Activated naive CD4-positive, alpha-beta T cell treated with Interleukin-2 at 50 U/mL for 16 hours (primary cell): ENCODE measurements at places on chromosomes 2 and 18.

GRCh38 chr2:85158559-85159273, 25.5 kb downstream of the TCF7L1 start:
- no peak for DNase-seq

DNA sequence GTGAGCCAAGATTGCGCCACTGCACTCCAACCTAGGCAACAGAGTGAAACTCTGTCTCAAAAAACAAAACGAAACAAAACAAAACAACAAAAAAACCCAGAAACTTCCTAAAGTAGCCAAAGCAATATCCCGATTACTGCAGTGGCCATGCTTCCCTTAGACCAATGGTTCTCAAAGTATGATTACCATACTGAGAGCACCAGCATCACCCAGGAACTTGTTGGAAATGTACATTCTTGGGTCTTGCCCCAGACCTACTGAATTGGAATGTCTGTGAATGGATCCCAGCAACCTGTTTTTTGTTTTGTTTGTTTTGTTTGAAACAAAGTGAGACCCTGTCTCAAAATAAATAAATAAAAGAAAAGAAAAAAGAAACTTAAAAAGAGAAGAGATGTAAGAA, 41.9 kb upstream of the TGIF1 start:
- no peak for DNase-seq

GRCh38 chr18:73933685-73934084, 213.9 kb downstream of the FBXO15 start:
- no peak for DNase-seq

DNA sequence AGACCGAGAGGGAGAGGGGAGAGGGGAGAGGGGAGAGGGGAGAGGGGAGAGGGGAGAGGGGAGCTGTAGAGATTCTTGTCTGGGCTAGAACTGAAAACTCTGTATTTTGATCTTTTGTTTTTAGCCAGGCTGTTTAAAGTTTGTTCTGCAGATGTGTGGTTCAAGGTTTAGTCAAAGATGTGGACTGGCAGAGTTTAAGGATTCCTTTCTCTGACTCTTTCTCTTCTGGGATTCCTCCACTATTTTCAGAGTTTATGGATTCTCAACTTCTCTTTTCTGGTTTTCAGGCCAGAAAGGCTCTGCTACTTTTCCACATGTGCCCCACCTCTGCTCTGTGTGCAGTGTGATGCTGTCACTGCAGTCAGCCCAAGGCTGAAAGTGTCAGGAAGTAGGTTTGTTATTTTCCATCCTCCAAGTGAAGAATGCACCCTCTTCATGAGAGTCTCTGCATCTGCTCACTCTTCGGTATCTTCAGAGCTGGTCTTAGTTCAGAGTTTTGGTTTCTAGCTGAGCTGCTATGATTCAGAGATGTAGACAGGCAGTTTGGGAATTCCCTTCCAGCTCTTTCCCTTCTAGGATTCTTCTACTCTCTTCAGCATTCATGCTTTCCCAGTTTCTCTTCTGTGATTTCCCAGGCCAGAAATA, 130.9 kb upstream of the SMAD7 start:
- no peak for DNase-seq

DNA sequence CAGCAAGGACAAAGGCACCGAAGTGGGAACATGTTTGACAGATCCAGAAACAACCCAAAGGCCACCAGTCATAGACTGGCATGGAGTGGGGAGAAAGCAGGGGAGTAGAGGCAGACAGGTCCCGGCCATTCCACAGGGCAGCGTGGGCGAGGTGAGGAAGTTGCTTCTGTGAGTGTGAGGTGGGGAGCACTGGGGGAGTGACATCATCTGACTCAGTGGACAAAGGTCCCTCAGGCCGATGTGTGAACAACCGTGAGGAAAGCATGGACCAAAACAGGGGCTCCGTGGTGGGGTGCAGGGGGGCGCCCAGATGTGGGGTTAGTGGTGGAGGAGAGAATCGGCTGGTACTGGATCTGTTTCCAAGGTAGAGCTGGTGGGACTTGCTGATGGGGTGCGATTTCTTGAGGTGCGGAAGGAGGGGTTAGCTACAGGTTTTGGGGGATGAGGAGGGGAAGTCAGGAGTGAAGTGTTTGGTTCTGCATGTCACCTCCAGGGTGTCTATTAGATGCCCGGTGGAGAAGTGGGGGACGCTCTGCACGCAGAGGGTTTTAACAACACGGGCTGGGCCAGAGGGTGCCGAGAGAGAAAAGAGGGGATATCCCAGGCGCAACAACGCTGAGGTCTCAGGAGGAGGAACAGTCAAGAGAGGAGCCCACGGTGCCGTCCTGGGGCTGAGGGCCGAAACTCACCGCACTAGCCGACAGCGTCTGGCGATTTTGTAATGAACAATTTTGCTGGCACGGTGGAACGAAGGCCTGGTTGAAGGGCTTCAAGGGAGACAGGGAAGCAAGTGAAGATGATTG, 2.5 kb upstream of the SFT2D3 start:
- no peak for DNase-seq

GRCh38 chr2:59312967-59313940, 1072.1 kb upstream of the FANCL start:
- DNase-seq, result no peak

DNA sequence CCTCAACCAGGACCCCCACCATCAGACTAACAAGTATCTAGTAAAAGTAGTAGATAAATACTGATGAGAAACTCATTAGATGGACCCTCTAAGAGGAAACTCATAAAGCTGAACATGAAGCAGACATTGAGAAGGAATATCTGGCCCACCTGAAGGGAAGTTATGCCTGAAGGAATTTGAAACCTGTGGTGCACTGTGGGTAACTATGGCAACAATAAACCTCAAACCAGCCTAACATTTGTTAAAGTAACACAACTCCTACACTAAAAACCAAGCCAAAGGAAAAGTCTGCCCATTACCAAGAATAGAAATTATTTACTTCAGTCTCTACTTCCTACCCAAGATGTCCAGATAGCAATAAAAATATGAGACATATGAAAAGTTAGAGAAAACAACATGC, 43.4 kb downstream of the KIAA1328 start:
- no peak for DNase-seq

DNA sequence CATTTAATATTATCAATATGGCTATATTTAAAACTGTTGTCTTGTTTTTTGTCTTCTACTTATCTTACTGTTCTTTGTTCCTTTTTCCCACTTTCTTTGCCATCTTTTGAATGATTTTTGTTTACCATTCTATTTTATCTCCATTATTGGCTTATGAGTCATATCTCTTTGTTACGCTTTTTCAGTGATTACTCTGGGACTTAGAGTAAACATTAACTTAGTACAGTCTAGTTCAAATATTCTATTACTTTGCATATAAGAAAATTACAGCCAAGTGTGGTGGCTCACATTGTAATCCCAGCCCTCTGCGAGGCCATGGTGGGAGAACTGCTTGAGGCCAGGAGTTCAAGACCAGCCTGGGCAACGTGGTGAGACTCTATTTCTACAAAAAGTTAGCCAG, 26.1 kb downstream of the ADCY3 start:
- no peak for DNase-seq

DNA sequence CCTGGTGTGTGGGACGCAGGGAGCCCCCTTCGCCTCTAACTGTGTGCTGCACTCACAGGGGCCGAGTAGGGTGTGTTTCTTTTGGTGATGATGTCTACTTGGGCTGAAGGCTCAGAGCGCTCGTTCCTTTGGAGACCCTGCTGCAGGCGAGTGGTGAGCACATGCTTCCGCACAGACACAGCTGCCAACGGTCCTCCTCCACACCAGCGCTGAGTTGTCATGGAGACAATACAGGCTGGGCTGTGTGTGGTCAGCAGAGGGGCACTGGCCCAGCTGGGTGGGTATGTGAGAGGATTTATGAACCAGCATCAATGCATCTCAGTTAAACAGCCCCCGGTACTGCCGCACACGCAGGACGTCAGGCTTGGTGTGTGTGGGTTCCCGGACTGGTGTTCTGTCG, 143.5 kb downstream of the SH3RF3 start:
- no peak for DNase-seq

- DNase-seq, result no peak
Observed at GRCh38 chr2:18062892-18063291, 184.4 kb downstream of the KCNS3 start.

- DNase-seq, result no peak
Observed at GRCh38 chr2:227383686-227384085, 4.1 kb downstream of the SCYGR1 start.

DNA sequence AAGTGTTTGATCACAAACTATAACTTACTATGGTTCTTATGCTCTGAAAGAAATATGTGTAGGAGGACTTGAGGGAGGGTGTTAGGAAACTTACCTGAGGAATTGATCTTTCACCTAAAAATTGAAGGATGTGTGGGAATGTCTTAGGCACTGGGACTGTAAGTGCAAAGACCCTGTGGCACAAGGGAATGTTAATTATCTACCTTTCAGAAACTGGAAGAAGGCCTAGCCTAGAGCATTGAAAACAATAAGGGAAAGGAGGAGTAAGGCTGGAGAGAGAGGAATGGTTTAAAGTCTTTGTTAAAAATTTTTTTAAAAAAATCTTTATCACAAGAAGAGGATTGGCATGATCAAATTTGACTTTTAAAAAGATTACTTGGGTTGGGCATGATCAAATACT, 7.9 kb downstream of the AFTPH start:
- no peak for DNase-seq

DNA sequence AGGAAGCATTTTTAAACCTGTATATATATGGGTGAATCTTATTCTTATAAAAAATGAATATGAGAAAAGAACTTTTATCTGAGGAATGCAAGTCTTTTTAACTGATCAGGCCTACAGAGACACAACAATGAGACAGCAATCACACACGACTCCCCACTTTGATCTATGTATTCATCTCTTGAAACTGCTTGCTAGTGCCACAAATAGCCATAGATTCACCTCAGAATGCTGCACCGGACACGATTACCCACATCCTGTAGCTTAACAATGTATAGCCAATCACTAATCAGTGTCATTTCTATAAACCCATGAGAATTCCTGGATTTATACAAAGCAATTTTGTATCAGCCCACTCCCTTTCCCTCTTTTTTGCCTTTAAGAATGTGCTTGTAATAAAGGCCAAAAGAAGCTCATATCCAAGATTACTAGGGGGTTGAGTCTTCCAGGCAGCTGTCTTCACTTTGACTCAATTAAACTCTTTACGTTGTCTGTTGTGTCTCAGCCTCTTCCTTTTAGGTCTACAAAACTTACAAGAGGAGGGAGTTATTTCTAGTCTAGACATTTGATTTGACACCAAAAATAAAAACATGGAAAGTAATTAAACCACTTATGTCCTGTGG, 94.9 kb downstream of the MBD2 start:
- DNase-seq, result no peak

DNA sequence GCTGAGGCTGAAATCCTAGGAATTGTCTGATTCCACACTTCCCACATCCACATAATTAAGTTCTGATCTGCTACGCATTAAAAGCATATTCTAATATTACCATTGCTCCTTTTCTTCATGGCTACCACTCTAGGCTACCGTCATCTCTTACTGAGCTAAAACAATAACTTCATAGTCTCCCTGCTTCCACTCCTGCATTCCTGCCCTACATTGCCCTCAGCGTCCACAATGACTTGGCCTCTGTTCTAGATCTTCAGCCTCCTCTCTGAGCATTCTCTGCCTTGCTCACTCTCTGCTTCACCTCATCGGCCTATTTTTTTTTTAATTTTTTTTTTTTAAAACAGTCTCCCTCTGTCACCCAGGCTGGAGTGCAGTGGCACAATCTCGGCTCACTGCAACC, 15.8 kb upstream of the TLK1 start:
- no peak for DNase-seq

DNA sequence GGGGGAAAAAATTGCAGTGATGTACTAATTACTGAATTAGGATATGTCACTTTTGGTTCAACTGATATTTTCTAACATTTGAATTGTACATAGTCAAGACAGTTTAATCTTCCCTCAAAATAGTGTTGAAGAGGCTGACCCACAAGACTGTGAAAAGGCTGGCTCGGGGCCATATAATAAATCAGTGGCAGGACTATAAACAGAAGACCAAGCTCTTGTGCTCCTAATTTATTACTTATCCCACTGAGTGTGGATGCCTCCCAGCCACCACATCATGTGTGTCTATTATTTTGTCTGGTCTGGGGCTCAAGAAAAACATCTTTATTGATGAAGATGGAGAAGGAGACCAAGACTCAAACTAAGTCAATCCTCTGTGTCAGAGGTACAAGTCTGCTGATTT, 64.4 kb downstream of the PLEKHM3 start:
- DNase-seq, result no peak

DNA sequence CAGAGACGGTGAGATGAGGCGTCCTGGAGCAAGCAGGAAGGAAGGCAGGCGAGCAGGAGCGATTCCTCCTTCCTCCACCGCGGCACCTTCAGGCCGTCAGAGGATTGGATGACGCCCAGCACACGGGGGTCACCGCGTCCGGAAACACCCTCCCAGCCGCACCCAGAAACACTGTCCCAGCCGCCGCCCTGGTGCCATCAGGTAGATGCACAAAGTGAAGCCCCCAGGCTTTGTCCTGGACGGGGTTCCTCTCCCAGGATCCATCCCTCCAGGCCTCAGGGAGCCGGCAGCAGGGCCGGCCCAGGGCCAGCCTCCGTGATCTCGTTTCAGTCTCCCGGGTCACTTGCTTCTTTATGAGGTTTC, 31.5 kb downstream of the RTP5 start:
- no peak for DNase-seq

- DNase-seq, result no peak
Observed at GRCh38 chr2:152944099-152944498, 225.7 kb downstream of the ARL6IP6 start.

DNA sequence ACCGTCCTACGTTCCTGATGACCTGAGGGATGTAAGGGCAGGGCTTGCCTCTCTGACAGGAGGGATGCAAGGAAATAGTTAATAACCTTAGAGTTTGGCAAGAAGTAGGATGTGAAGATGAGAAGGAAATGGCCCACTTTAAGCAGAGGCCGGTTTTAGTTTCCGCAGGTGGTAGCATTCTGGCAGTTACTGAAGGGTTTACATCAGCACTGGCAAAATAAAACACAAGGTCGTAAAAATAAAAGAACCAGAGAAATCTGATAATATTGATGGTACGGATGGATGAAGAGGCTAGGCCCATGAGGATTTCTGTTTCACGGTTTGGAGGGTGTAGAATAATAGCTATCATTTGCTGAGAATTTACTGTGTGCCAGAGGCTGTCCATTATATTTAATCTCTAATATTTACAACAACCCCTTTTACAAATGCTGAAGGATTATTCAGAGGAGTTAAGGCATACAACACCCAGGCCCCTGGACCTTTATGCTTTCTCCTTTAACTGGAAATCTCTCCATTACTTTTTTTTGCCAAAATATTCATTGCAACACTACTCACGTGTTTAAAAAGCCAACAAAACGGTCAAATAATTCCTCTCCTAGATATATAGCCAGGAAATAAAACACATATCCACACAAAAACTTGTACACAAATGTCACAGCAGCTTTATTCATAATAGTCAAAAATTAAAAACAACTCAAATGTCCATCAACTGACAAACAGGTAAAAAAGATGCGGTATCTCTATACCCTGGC, 28.5 kb downstream of the DAPL1 start:
- no peak for DNase-seq

DNA sequence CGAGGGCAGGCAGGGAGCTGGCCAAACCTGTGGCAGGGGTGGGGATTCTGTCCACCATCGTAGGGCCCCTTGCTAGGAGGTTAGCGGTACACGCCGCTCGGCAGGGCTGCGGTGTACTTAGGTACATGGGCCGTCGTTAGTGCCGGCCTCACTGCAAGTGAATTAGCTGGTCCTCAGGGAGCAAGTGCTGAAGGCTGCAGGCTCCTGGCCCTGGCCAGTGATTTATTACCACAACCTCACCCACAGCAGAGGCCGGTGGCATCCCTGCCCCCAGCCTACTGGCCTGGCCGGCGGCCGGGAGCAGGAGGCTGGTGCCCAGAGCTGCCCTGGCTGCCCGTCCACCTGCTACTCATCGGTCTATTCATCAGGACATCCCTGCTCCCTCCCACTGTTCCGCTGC, 19.6 kb upstream of the PTMA start:
- DNase-seq, result no peak
